Esophagus muscularis mucosa (tissue), 4 donors: ENCODE measurements at places on chromosomes 12 and 14. TPM values are rescaled to one million over a fixed set of nuclear protein-coding genes. Genes with fewer than 3 reads are reported as not detected.

The STON2 gene
- total RNA-seq, result 7.6 TPM

GRCh38 chr12:6211421-6211869 is 11.2 kb downstream of the CD9 start:
- H3K27ac ChIP-seq, result peak overlapping the region; percentile 96
- H3K4me1 ChIP-seq, result peaks cover 100% of the 10 kb centered on the region
- no peaks in the 10 kb centered on the region for H3K27me3 ChIP-seq

DNA sequence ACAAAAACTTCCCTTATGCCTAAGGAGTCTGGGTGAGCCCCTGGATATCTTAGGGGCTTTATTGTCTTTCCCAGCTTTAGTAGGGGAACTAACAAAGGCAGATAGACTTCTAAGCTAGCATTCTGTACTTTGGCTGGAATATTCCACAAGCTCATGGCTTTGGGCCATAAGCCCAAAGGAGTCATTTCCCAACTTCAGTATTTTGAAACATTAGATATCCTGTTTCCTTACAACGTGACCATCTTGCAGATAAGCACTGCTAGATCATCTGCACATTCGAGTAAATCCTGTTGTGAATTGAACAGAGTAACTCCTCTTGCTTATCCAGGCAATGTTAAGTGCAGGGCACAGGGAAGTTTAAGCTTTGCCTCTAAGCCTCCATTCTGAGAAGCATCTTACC is 70.6 kb upstream of the ACTN1 start:
- peaks cover 79% of the 10 kb centered on the region for H3K4me1 ChIP-seq
- no peaks in the 10 kb centered on the region for H3K27me3 ChIP-seq
- no peak for DNase-seq
- H3K4me3 ChIP-seq, result no peak overlapping the region
- peaks cover 12% of the 10 kb centered on the region for H3K36me3 ChIP-seq

- no peaks in the 10 kb centered on the region for H3K27me3 ChIP-seq
- DNase-seq, result no peak
- no peak overlapping the region for H3K4me3 ChIP-seq
- no peak overlapping the region for H3K27ac ChIP-seq
- no peaks in the 10 kb centered on the region for H3K4me1 ChIP-seq
Measured at GRCh38 chr14:95787941-95788340, 74.0 kb upstream of the TCL1A start.

- H3K4me3 ChIP-seq, result peak overlapping the region; percentile 60
- H3K27ac ChIP-seq, result peak overlapping the region; percentile 79
- DNase-seq, result no peak
- peaks cover 28% of the 10 kb centered on the region for H3K4me1 ChIP-seq
- H3K27me3 ChIP-seq, result no peaks in the 10 kb centered on the region
Measured at GRCh38 chr12:110689281-110690126, 589 bp upstream of the HVCN1 start.

The DAO gene
- not detected for total RNA-seq

The IL22 gene
- not detected for total RNA-seq

The FAIM2 gene
- 7.5 TPM for total RNA-seq

The PYGL gene
- total RNA-seq, result 28.5 TPM

GRCh38 chr12:53480491-53481442 is 18.5 kb downstream of the MAP3K12 start:
- no peak overlapping the region for H3K27ac ChIP-seq
- H3K4me1 ChIP-seq, result peaks cover 58% of the 10 kb centered on the region
- H3K27me3 ChIP-seq, result no peaks in the 10 kb centered on the region
- no peak overlapping the region for H3K4me3 ChIP-seq

The CCDC197 gene
- total RNA-seq, result not detected

GRCh38 chr12:109728921-109729320 is 15.3 kb downstream of the FAM222A start:
- H3K27ac ChIP-seq, result no peak overlapping the region
- no peak overlapping the region for H3K4me3 ChIP-seq
- peaks cover 28% of the 10 kb centered on the region for H3K4me1 ChIP-seq
- H3K27me3 ChIP-seq, result no peaks in the 10 kb centered on the region

GRCh38 chr12:81558031-81558430 is 201.1 kb downstream of the PPFIA2 start:
- H3K36me3 ChIP-seq, result no peaks in the 10 kb centered on the region
- DNase-seq, result no peak
- no peaks in the 10 kb centered on the region for H3K4me1 ChIP-seq
- H3K4me3 ChIP-seq, result no peak overlapping the region
- no peak overlapping the region for H3K27ac ChIP-seq
- no peaks in the 10 kb centered on the region for H3K27me3 ChIP-seq

- H3K4me3 ChIP-seq, result no peak overlapping the region
- peak; percentile 66 for DNase-seq
- no peaks in the 10 kb centered on the region for H3K36me3 ChIP-seq
- peak overlapping the region; percentile 90 for H3K27ac ChIP-seq
Measured at GRCh38 chr14:90760591-90761316, 55.5 kb downstream of the TTC7B start.

The TAS2R13 gene
- 0.83 TPM for total RNA-seq

The LETMD1 gene
- 41.5 TPM for total RNA-seq

The CRIP2 gene
- 578 TPM for total RNA-seq

GRCh38 chr12:98421316-98421715 is 94.1 kb upstream of the TMPO start:
- H3K27me3 ChIP-seq, result no peaks in the 10 kb centered on the region
- peak; percentile 17 for DNase-seq
- no peak overlapping the region for H3K4me3 ChIP-seq
- no peaks in the 10 kb centered on the region for H3K36me3 ChIP-seq
- no peak overlapping the region for H3K27ac ChIP-seq

- no peak overlapping the region for H3K4me3 ChIP-seq
- no peak for DNase-seq
Measured at GRCh38 chr12:8905546-8905945, 8.8 kb upstream of the PHC1 start.

DNA sequence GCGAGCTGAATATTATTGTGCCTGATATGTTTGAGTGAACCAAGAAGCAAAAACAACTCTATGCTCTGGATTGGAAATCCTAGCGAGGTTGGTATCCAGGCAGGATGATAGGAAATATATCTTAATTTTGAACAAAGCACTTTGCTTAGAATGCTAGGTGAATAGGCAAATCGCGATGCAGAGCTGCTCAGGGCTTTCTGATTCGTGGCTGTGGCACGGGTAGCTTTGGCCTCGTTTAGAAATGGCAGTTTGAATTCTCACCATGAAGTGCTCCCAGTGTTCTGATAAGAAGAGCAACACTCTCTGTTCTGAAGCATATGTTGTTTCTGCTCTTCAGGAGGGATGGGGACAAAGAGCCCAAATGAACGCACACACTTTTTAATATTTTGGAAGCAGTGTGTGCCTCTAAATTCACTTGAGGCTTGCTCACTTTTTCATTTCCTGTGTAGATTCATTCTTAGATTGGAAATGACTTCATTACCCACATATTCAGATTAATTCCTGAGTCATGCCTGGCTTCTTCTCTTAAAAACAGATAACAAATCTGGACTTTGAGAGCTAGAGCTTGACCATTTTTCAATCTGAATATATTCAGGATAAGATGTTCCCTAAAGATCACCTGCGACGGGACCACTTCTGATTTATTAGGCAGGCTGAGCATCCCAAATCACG is 200.9 kb downstream of the RPAP3 start:
- no peaks in the 10 kb centered on the region for H3K36me3 ChIP-seq
- no peak for DNase-seq
- H3K27me3 ChIP-seq, result no peaks in the 10 kb centered on the region
- H3K27ac ChIP-seq, result no peak overlapping the region
- H3K4me1 ChIP-seq, result peaks cover 10% of the 10 kb centered on the region

- no peak overlapping the region for H3K4me3 ChIP-seq
- H3K36me3 ChIP-seq, result no peaks in the 10 kb centered on the region
- H3K27ac ChIP-seq, result no peak overlapping the region
Measured at GRCh38 chr14:99309220-99309766, 37.3 kb upstream of the BCL11B start.

- no peak overlapping the region for H3K27ac ChIP-seq
- H3K4me3 ChIP-seq, result no peak overlapping the region
- DNase-seq, result no peak
- H3K4me1 ChIP-seq, result no peaks in the 10 kb centered on the region
Measured at GRCh38 chr12:81610955-81611889, 147.9 kb downstream of the PPFIA2 start.

GRCh38 chr12:59452746-59453145 is 143.1 kb upstream of the SLC16A7 start:
- H3K27ac ChIP-seq, result no peak overlapping the region
- no peaks in the 10 kb centered on the region for H3K4me1 ChIP-seq
- no peak overlapping the region for H3K4me3 ChIP-seq
- no peaks in the 10 kb centered on the region for H3K27me3 ChIP-seq
- DNase-seq, result no peak
- H3K36me3 ChIP-seq, result no peaks in the 10 kb centered on the region

DNA sequence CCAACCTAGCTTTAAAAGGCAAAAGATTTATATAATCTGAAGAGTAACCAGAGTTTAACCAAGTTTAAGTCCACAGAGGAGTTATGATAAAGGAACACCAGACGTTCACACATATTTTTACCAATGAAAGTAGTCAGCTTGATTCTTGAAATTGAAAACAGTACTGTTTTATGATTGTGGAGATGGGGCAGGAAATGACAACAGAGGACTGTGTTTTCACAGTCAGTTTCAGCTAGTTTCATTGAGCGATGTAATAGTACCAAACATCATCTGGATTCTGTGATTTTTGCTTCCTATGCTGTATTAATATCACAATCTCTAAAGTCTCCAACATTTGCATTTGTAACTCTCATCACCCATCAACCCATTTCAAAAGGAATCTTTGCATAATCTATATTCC is 34.2 kb upstream of the SLC6A15 start:
- no peak overlapping the region for H3K4me3 ChIP-seq
- no peaks in the 10 kb centered on the region for H3K4me1 ChIP-seq
- H3K27ac ChIP-seq, result no peak overlapping the region
- no peak for DNase-seq
- no peaks in the 10 kb centered on the region for H3K36me3 ChIP-seq

DNA sequence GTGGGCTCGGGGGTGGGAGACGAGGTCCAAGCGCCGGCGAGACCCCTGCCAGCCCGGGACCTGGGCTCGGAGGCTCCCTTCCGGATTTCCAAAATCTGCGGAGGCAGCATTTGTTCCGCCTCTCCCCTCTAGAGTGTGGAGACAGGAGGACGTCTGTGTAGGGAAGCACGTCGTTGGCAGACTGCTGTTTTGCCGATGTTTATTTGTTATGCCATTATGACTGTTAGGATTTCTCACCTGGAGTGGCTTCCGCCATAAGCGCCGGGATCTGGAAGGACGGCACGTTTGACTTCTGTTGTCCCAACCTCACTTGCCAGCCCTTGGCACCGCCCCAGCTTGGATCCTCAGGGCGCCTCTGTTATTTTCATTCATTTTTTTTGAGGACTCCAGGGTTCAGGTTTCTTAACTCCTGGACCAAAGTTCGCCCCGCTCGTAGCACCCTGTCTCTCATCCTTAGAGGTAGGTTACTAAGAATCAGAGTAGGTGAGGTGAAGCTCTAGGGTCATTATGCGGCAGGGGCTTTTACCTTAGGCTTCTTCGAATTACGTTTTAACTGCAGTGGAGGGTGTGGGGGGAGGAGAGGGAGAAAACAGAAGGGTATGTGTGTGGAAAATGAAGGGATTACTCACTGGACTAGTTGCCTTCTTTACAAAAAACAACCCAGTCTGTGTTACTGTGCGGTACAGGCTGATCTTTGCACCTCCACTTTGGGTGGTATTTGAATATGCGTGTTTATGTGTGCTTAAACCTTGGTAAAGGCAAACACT is 547 bp upstream of the PYGL start:
- peak overlapping the region; percentile 75 for H3K4me3 ChIP-seq
- H3K27me3 ChIP-seq, result no peaks in the 10 kb centered on the region
- peak overlapping the region; percentile 80 for H3K27ac ChIP-seq
- no peak for DNase-seq

- H3K36me3 ChIP-seq, result no peaks in the 10 kb centered on the region
- DNase-seq, result no peak
- H3K27me3 ChIP-seq, result no peaks in the 10 kb centered on the region
- H3K4me1 ChIP-seq, result peaks cover 21% of the 10 kb centered on the region
- H3K27ac ChIP-seq, result peak overlapping the region; percentile 69
Measured at GRCh38 chr12:1529862-1530591, 64.4 kb downstream of the FBXL14 start.

DNA sequence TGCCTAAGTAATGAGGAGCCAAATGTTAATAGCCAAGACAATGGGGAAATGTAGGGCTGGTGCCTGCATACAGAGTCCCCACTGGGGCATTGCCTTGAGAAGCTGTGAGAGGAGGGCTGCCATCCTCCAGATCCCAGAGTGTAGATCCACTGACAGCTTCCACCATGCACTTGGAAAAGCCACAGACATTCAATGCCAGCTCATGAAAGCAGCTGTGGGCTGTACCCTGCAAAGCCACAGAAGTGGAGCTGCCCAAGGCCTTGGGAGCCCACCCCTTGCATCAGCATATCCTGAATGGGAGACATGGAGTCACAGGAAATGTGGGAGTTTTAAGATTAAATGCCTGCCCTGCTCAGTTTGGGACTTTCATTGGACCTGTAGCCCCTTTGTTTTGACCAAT is 244.7 kb downstream of the BTG1 start:
- no peak overlapping the region for H3K4me3 ChIP-seq
- no peak for DNase-seq
- no peaks in the 10 kb centered on the region for H3K27me3 ChIP-seq
- H3K27ac ChIP-seq, result no peak overlapping the region
- peaks cover 11% of the 10 kb centered on the region for H3K4me1 ChIP-seq
- no peaks in the 10 kb centered on the region for H3K36me3 ChIP-seq

DNA sequence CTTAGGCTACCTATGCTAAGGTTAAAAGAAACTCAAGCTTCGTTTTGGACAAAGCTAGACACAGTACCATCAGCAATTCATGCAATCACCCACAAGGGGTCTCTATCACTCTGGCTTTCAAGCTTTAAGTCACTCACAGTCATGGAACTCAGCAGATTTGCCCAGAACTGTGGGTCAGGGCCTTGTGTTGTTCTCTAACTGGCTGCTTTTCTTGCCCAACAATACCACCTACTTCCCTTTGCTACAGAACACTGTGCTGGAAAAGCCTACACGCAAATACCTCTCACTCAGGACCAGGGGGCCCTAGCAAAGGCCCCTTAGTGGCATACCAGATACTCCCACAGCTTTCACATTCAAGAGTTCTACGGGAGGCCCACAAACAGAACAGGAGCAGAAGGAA is 9.1 kb downstream of the NEMP1 start:
- H3K27me3 ChIP-seq, result no peaks in the 10 kb centered on the region
- H3K36me3 ChIP-seq, result peaks cover 29% of the 10 kb centered on the region
- H3K4me1 ChIP-seq, result peaks cover 28% of the 10 kb centered on the region
- DNase-seq, result no peak
- no peak overlapping the region for H3K4me3 ChIP-seq

GRCh38 chr14:73888460-73888725 is 1.7 kb downstream of the ZNF410 start:
- H3K4me3 ChIP-seq, result no peak overlapping the region
- DNase-seq, result no peak
- peaks cover 36% of the 10 kb centered on the region for H3K4me1 ChIP-seq
- H3K27me3 ChIP-seq, result no peaks in the 10 kb centered on the region

- DNase-seq, result no peak
- no peak overlapping the region for H3K27ac ChIP-seq
- no peaks in the 10 kb centered on the region for H3K27me3 ChIP-seq
- H3K4me3 ChIP-seq, result no peak overlapping the region
- H3K4me1 ChIP-seq, result no peaks in the 10 kb centered on the region
Measured at GRCh38 chr14:88452231-88452630, 66.8 kb downstream of the SPATA7 start.

The MYO1H gene
- total RNA-seq, result not detected

GRCh38 chr12:90024262-90024661 is 315.6 kb upstream of the ATP2B1 start:
- H3K4me1 ChIP-seq, result peaks cover 5% of the 10 kb centered on the region
- no peaks in the 10 kb centered on the region for H3K36me3 ChIP-seq
- no peak overlapping the region for H3K27ac ChIP-seq
- H3K27me3 ChIP-seq, result no peaks in the 10 kb centered on the region
- no peak overlapping the region for H3K4me3 ChIP-seq

GRCh38 chr12:95066091-95066855 is 7.1 kb downstream of the NR2C1 start:
- no peaks in the 10 kb centered on the region for H3K27me3 ChIP-seq
- no peak overlapping the region for H3K27ac ChIP-seq
- DNase-seq, result no peak
- no peak overlapping the region for H3K4me3 ChIP-seq
